Kidney glomerular epithelial cell (primary cell): ENCODE measurements at places on chromosomes 2 and 18.

DNA sequence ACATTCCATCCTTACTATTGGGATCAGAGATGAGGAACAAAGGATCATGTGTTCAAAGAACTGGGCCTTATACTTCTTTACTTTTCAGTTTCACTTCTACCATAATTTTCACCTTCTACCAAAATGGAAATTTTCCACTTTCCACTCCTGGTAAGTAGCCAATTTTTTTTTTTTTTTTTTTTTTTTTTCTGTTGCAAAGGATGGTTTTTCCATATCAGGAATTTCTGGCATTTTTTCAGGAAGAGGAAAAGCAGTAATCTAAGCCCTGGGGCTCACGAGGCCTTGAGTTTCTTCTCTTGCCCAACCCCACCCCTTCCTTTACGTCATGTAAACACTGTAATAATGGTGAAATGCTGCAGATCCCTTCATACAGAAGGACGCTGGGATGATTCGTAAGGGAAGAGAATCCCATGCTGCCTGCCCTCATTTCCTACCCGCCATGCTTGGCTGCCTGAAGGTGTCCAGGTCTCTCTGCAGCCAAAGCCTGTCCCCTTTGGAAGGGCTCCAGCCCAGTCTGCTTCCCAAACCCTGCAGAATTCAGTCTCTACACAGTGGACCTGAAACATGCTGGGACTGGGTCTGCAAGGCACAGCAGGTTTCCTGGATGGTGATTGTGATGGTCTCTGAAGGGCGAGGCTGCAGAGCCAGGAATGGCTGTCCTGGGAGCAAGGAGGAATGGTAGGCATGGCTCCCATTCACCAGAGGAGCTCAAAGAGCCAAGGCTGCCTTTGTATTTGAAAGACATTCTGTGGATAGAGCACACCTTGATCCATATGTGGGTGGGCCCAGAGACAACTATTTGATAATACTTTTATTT is 57.0 kb downstream of the EFR3B start:
- no peak for DNase-seq

DNA sequence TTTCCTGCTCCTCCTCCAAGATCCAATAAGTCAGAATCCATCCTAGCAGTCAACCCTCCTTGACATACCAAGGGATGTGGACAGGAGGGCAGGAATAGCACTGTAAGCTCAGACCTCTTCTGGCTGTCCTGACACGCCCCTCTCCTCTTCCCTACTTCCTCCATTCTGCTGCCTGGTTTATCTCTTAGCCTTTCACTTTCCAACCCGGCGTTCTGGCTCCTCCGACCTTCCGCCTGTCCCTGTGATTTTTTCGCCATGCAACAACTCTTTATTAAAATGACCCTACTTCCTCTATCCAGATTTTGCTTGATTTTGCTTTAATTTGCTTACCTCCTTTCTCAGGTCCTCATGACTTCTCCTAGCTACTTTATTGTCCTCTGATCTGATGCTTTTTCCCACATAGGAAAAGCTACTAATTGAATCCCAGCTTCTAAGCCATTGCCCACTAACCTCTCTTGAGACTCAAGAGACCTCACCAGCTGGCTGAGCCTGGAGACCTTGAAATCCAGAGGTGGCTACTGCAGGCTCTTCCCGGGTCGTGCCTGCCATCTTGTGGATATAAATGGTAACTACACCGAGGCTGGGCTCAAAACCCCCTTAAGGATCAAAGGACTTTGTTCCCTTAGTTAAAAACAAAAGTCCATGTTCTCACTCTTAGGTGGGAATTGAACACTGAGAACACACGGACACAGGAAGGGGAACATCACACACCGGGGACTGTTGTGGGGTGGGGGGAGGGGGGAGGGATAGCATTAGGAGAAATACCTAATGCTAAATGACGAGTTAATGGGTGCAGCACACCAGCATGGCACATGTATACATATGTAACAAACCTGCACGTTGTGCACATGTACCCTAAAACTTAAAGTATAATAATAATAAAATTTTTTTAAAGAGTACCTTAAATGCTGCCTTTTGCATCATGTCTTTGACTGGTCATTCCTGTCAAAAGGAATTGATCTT is 139.4 kb downstream of the AKAIN1 start:
- DNase-seq: peak; percentile 44

DNA sequence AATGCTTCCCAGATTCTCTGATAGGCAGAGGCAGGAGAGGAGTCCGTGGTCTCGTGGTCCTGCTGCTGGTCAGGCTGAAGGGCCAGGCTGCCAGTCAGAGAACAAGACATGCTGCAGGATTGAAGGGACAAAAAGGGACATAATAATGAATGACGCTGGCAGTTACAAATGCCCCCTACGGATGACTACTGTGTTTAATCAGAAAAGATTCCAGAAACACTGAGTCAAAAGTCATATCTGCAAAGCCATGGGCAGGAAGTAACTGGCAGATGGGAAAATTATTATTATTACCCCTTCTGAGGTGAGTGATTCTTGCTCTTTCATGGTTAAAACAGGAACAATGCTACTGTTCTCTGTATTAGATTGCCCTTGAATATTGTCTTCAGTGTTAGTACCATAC is 19.0 kb downstream of the LCT start:
- peak; percentile 46 for DNase-seq

- DNase-seq: peak; percentile 45
Measured at GRCh38 chr2:202025816-202026215, 7.8 kb upstream of the FZD7 start.

DNA sequence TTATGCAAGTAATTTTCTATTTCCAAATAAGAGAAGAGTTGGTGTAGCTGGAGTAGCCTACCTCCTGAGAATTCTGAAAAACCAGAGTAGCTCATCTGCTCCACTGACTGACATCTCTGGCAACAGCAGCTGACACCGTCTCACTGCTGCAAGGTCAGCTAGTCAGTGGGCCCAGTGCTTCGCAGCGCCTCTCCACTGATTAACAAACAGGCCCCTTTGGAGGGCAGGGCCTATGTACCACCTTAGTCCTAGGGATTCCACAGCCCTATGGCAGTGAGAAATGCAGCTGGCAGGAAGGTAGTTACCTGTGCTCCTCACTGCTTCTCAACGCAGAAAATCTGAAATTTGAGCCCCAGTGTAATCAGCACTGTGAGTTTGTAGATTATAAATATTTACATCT is 97.5 kb downstream of the DLGAP1 start:
- DNase-seq: no peak
